ENCODE measurements at places on chromosomes 5 and 9.

GRCh38 chr5:91562922-91563321 is 179.8 kb upstream of the ARRDC3 start:
- DNase-seq = no peak

GRCh38 chr9:121548666-121549065 is 49.0 kb upstream of the GGTA1 start:
- no peak for DNase-seq

DNA sequence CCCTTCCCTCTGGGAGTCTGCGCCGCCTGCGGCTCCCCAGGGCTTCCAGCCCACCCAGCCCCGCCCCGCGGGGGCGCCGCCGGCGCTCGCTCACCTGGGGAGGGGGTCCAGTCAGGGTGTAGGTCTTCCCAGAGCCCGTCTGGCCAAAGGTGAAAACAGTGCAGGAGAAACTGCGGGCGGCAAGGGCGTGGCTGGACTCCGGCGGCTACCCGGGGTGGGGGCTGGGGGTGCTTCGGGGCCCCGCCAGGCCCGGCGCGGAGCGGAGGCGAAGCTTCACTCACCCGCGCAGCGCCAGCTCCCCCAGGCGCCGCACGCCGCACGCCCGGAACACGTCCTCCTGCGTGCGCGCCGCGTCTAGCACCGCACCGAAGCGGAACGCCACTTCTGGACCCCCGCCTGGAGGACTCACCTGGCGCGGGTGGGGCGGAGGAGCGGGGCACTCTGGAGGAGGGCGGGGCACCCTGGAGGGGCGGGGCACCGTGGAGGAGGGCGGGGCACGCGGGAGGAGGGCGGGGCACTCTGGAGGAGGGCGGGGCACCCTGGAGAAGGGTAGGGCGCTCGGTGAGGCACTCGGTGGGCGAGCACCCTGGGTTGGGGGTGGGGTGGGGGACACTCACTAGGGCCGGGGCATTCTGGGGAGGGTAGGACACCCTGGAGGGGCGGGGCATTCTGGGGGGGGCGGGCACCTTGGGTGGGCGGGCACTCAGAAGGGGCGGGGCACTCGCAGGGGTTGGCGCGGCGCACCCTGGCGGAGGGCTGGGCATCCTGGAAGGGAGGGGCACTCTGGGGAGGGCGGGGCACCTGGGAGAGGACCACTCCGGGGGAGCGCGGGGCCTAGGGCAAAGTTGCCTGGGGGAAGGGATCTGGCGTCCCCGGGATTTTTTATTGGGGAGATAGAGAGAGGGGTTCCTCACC is 814 bp downstream of the KIF12 start:
- no peak for DNase-seq

- DNase-seq = no peak
Observed at GRCh38 chr5:126351153-126351552, 72.1 kb upstream of the GRAMD2B start.

DNA sequence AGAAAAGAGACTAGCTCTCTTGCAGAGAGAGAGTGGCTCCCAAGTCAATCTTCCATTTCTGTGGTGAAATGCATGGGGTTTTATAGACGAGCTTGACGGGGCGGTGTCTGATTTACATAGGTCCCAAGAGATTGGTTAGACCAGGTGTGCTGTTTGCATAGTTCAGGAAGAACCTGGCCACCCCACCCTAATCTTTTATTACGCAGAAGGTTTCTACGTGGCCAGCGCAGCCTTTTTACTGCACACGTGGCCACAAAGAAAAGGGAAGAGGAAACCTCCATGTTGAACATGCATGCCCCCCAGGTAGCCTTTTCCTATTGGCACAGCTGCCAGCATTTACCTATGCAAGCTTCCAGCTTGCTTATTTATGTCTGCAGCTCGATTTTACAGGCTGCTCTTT is 92.1 kb downstream of the CAVIN4 start:
- no peak for DNase-seq

DNA sequence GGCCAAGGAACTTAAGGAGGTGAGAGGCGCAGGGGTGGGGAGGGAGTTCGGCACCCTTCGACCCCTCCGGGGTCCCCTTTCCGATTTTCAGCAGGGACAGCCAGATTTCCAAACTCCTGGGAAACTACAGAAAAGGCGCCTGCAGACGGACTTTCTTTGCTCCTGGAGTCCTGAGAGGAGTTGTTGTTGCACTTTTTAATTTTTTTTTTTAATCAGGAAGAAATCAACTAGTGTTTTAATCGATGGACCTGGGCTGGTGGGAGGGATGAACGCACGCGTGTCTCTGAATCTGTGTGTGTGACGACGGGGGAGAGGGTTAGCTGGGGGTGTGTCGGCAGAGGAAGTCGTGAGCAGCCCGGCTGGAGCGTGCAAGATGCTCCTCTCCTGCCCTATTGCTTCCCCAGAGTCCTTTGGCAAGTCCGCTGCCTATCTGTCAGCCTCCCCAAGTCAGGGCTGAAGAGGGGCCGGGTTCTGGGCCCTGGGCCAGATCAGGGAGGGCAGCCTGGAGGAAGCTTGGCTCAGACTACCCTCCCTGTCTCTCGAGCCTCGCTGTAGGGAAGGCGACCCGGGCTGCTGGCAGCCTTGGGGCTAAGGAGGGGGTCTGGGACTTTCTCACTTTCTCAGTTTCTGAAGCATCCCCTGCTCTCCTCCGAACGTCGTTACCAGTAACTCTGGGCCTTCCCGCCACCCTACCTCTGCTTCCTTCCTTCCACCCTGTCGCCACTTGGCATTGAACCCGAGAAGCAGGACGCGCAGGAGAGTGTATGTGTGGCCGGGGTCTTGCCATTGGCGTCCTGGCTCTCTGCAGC is 731 bp downstream of the PRR16 start:
- DNase-seq = no peak

DNA sequence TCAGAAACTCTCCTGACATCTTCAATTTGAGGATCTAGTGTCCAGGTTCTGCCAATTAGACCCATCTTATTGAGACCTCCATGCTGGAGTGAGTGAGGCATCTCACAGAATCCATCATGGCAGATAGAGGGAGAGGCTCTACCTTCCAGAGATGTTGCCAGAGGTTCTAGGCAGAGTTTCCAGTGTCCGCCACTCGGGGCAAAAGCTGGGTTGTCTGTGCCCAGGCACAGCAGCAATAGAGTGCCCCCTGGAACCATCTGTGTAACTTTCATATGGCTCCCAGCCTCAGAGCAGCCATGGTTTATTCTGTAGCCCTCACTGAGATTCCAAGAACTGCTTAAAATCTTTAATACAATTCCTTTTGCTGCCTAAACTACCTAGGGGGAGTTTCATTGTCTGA is 16.6 kb upstream of the CCDC112 start:
- no peak for DNase-seq

DNA sequence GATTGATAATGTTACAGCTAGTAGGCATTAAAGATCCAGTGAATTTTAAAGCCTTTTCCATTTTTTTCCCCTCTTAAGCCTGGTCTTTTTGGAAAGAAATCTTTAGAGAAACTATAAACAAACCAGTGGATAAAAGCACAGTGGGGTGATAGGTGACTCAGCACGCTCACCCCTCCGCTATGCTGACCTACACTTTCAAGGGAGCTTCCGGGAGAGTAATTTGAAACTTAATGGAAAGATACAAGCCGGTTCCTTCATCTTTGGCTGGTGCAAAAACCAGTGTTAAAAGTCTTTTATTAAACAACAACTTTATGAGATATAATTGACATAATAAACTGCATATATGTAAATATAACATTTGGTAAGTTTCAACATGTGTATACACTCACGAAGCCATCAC is 27.0 kb upstream of the ALDOB start:
- DNase-seq = no peak

DNA sequence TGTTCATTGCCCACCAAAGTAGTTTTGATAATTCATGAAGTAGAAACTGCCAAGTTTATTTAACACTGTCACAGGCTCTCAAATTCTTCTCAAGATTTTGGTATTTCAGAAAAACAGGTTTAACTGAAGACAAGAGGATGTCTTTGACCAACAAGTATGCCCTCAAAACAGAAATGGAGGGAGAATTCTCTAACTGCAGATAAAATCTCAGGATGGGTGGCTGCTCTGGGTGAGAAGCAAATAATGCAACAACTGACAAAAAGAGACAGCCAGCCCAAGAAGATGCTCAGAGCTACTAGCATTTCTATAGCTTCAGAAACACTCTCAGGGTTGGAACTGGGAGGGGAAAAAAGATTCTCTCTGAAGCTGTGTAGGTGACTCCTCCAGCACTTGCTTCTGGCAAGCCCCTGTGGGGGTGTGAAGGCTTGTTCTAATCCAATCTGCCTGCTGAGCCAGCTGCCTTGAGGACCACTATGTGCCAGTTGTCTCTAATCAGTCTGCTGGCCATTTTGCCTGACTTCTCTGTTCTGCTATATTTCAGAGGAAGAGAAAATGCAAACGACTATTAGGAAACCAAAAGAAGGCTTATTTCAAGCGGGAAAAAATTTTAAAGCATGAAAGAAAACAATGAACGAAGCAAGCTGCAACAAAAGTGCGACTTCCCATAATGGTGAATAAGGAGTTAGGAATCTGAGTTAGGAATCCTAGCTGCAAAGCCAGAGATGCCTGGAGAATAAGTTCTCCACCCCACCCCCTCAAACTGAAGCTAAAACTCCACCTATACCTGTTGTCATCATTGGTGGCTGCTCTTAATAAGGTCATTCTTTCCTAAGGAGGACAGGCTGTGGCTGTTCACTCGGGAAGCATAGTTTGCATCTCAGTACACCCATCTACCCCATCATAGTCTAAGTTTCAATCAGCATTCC is 147.5 kb downstream of the GNAQ start:
- no peak for DNase-seq

- peak; percentile 2 for DNase-seq
Observed at GRCh38 chr5:88602584-88602983, 280.4 kb downstream of the MEF2C start.

- no peak for DNase-seq
Observed at GRCh38 chr5:42636425-42636824, 120.2 kb upstream of the CCDC152 start.

GRCh38 chr9:336039-336438 is 121.4 kb downstream of the DOCK8 start:
- DNase-seq = no peak

DNA sequence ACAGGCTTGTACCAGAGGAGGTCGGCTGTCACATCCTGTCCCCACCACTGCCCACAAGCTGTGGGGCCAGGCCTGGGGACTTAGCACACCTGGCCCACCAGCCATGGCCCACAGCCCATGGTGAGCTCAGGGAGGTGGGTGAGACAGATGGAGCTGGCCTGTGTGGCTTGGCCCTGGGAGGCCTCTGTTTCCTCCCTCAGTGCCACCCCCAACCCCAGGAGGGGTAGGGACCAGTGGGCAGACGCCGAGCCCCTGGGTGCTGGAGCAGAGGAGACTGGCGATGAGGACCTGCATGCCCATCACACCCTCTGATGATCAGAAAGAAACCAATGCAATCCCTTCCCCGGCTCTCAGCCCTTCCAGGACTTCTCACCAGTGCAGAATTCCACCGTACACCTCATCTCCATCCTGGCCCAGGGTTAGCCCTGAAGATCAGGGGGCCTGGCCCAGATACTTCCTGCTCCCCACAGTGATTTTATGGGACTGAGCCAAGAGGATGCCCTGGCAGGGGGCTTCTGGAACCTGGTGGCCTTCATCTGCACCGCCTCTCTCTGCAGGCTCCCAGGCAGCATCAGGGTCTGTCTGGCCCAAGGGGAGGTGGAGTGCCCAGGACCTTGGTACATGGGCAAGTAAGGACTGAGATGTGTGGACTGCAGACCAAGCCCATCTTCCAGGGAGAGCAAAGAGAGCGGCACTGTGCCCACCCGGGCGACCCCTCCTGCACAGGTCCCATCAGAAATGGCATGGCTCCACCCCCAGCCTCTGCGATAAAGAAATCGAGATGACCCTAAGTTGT is 16.9 kb upstream of the NKD2 start:
- DNase-seq = no peak

All from stimulated activated CD8-positive, alpha-beta memory T cell treated with anti-CD3 and anti-CD28 coated beads, Interleukin-7, amount 100 ng/mL, for 24 hours (primary cell).